Activated CD8-positive, alpha-beta memory T cell treated with anti-CD3 and anti-CD28 coated beads, Interleukin-2, amount 10 ng/mL, durations not matched to agents 7 days and 5 days (primary cell): ENCODE measurements at places on chromosomes 7 and 10. TPM values are rescaled to one million over a fixed set of nuclear protein-coding genes. Genes with fewer than 3 reads are reported as not detected.

ZNF727 gene
- not detected for total RNA-seq

SPDYE8 gene
- not detected for total RNA-seq

CPA4 gene
- total RNA-seq: not detected

VCL gene
- total RNA-seq: 19.8 TPM

TMEM213 gene
- not detected for total RNA-seq
